ENCODE measurements at places on chromosomes 4 and X.

- no peak overlapping the region for H3K27ac ChIP-seq
- no peaks in the 10 kb centered on the region for H3K27me3 ChIP-seq
- H3K36me3 ChIP-seq: no peaks in the 10 kb centered on the region
- no peak for DNase-seq
Observed at GRCh38 chr4:142656178-142656577, 189.9 kb downstream of the INPP4B start.

DNA sequence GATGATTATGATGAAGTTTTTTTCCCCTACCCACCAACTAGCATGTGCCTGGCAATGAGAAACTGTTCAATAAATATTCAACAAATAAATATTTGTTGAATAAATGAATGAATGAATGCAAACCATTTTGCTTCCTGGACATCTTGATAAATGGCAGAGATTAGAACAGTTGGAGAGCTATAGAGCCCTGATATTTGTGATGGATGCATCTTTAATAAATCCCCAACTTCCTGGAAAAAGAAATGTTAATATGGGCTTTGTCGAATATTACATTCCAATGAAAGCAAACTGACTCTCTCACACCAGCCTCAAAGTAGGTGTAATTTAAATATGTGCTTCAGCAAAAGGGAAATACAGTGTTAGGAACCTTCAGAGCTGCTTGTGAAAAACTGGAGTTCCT is 419.7 kb downstream of the MID1IP1 start:
- no peak overlapping the region for H3K4me3 ChIP-seq
- no peak overlapping the region for H3K27ac ChIP-seq
- no peaks in the 10 kb centered on the region for H3K36me3 ChIP-seq

- H3K27me3 ChIP-seq: no peaks in the 10 kb centered on the region
- no peaks in the 10 kb centered on the region for H3K4me1 ChIP-seq
- DNase-seq: no peak
- no peak overlapping the region for H3K27ac ChIP-seq
- H3K36me3 ChIP-seq: no peaks in the 10 kb centered on the region
Observed at GRCh38 chr4:20487852-20488251, 212.4 kb upstream of the PACRGL start.

- no peak overlapping the region for H3K4me3 ChIP-seq
- H3K27me3 ChIP-seq: no peaks in the 10 kb centered on the region
- no peak for DNase-seq
- no peaks in the 10 kb centered on the region for H3K36me3 ChIP-seq
Observed at GRCh38 chr4:23906839-23907238, 17.0 kb upstream of the PPARGC1A start.

GRCh38 chr4:163109967-163110366 is 56.7 kb downstream of the NAF1 start:
- H3K4me1 ChIP-seq: peaks cover 16% of the 10 kb centered on the region
- no peak overlapping the region for H3K4me3 ChIP-seq
- no peak for DNase-seq
- H3K27me3 ChIP-seq: no peaks in the 10 kb centered on the region
- H3K27ac ChIP-seq: peak overlapping the region; percentile 43
- H3K36me3 ChIP-seq: no peaks in the 10 kb centered on the region

DNA sequence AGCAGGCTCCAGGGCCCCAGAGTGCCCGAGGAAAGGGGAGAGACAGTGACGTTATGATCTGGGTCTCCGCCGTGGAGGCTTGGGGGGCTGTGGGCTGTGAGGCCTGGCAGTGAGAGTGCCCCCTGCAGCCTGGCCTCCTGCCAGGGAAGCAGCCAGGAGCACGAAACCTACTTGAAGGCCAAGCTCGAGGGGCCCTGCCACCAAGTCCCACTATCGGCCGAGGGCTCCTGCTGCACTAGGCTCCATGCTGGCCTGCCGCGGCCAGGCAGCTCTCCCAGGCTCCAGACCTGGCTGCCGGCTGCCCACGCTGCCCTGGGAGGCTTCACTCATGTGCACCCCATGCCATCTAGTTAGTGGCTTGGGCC is 18.7 kb downstream of the FLNA start:
- H3K27me3 ChIP-seq: no peaks in the 10 kb centered on the region
- H3K4me3 ChIP-seq: no peak overlapping the region
- H3K4me1 ChIP-seq: peaks cover 4% of the 10 kb centered on the region
- H3K36me3 ChIP-seq: peaks cover 10% of the 10 kb centered on the region
- DNase-seq: no peak

- peaks cover 19% of the 10 kb centered on the region for H3K4me1 ChIP-seq
- H3K4me3 ChIP-seq: peak overlapping the region; percentile 78
- H3K27me3 ChIP-seq: no peaks in the 10 kb centered on the region
- H3K27ac ChIP-seq: peak overlapping the region; percentile 55
Observed at GRCh38 chr4:37976507-37976906, 16.3 kb downstream of the PTTG2 start.

DNA sequence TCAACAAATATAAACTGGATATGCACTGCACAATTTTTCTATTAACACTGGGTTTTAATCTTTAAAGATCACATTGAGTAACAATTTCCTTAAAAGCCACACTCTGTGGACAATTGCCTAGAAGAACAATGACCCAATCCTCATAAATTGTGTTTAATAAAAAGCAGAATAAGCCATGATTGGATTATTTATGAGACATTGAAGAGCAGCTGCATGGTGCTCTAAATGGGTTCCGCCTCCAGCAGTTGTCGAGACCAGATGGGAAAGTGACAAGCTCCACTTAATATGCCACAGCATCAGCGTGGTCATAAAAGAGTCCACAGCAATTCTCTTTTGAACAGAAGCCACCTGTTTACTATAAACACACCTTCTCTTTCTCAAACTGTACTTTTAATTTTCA is 635.2 kb upstream of the FRG1 start:
- H3K36me3 ChIP-seq: no peaks in the 10 kb centered on the region
- H3K4me1 ChIP-seq: no peaks in the 10 kb centered on the region
- no peak overlapping the region for H3K27ac ChIP-seq

GRCh38 chr4:188270273-188271069 is 131.2 kb downstream of the TRIML1 start:
- H3K27ac ChIP-seq: no peak overlapping the region
- H3K4me3 ChIP-seq: no peak overlapping the region
- no peaks in the 10 kb centered on the region for H3K27me3 ChIP-seq
- H3K4me1 ChIP-seq: no peaks in the 10 kb centered on the region
- H3K36me3 ChIP-seq: no peaks in the 10 kb centered on the region

DNA sequence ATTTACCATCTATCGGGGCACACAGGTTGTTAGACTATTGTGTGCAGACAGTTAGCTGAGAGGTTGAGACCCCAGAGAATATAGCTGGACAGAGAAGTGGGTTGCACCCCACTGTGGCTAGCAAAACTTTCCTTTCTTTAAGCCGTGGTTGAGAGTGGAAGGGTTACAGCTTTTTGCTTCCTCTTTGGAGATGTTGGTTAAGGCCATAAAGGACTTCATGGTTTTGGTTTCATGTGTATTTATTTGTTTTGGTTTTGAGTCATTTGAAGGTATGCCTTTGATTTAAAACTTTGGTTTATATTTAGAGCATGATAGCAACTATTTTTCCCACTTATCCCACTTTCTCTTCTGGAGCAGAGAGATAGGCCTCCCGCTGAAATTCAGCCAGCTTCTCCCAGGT is 274.3 kb upstream of the IL1RAPL1 start:
- no peak overlapping the region for H3K4me3 ChIP-seq
- no peaks in the 10 kb centered on the region for H3K36me3 ChIP-seq
- H3K4me1 ChIP-seq: no peaks in the 10 kb centered on the region
- no peaks in the 10 kb centered on the region for H3K27me3 ChIP-seq
- DNase-seq: no peak

- H3K4me1 ChIP-seq: peaks cover 6% of the 10 kb centered on the region
- H3K36me3 ChIP-seq: peaks cover 15% of the 10 kb centered on the region
- DNase-seq: no peak
- H3K4me3 ChIP-seq: no peak overlapping the region
- no peaks in the 10 kb centered on the region for H3K27me3 ChIP-seq
Observed at GRCh38 chr4:6859543-6859942, 50.1 kb upstream of the TBC1D14 start.

DNA sequence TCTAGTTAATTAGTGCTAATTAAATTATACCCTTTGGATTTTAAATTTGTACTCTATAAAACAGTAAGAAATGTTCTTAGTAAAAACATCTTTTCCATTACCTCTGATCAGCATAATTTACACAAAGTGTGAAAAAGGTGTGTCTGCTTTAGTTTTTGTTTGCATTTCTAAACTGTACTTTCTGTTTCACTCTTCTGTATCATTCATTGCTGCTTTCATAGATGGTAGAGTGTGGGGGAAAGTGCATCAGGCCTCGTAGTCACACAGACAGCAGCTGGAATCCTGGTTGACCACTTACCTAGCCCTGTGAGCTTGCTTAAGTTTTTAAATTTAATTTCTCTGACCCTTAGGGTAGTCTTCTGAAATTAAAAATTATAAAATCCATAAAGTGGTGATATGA is 275.4 kb upstream of the PITX2 start:
- no peaks in the 10 kb centered on the region for H3K4me1 ChIP-seq
- peaks cover 6% of the 10 kb centered on the region for H3K27me3 ChIP-seq
- no peaks in the 10 kb centered on the region for H3K36me3 ChIP-seq

- no peaks in the 10 kb centered on the region for H3K4me1 ChIP-seq
- no peak for DNase-seq
- H3K36me3 ChIP-seq: no peaks in the 10 kb centered on the region
- no peak overlapping the region for H3K27ac ChIP-seq
Observed at GRCh38 chr4:171117457-171117856, 695.7 kb upstream of the GALNTL6 start.

- peaks cover 24% of the 10 kb centered on the region for H3K27me3 ChIP-seq
- H3K4me3 ChIP-seq: peak overlapping the region; percentile 83
- no peak overlapping the region for H3K27ac ChIP-seq
- H3K36me3 ChIP-seq: no peaks in the 10 kb centered on the region
- H3K4me1 ChIP-seq: peaks cover 13% of the 10 kb centered on the region
- peak; percentile 2 for DNase-seq
Observed at GRCh38 chr4:112704991-112705845, 68.3 kb downstream of the LARP7 start.

- H3K4me1 ChIP-seq: peaks cover 2% of the 10 kb centered on the region
- H3K27me3 ChIP-seq: peaks cover 14% of the 10 kb centered on the region
- no peak overlapping the region for H3K27ac ChIP-seq
- H3K36me3 ChIP-seq: no peaks in the 10 kb centered on the region
- no peak overlapping the region for H3K4me3 ChIP-seq
Observed at GRCh38 chrX:39670281-39670680, 427.5 kb downstream of the BCOR start.

DNA sequence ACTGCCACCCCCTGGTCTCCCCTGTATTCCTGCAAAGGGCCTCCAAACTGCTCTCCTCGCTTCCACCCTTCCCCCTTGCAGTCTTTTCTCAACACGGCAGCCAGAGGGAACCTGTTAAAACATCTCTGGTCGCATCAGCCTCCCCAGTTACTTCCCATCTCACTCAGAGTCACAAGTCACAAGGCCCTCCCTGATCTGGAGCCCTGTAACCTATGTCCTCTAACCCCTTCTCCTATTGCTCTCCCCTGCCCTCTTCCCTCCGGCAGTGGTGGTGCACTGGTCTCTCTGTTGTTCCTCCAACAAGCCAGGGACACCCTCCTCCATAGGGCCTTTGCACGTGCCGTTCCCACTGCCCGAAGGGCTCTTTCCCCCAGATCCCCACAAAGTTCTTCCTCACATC is 73.2 kb downstream of the SH3KBP1 start:
- no peak for DNase-seq
- H3K27ac ChIP-seq: peak overlapping the region; percentile 90
- peaks cover 35% of the 10 kb centered on the region for H3K4me1 ChIP-seq
- H3K36me3 ChIP-seq: peaks cover 8% of the 10 kb centered on the region

GRCh38 chr4:151197247-151197646 is 79.7 kb upstream of the PRSS48 start:
- peaks cover 2% of the 10 kb centered on the region for H3K27me3 ChIP-seq
- no peaks in the 10 kb centered on the region for H3K4me1 ChIP-seq
- H3K27ac ChIP-seq: no peak overlapping the region

DNA sequence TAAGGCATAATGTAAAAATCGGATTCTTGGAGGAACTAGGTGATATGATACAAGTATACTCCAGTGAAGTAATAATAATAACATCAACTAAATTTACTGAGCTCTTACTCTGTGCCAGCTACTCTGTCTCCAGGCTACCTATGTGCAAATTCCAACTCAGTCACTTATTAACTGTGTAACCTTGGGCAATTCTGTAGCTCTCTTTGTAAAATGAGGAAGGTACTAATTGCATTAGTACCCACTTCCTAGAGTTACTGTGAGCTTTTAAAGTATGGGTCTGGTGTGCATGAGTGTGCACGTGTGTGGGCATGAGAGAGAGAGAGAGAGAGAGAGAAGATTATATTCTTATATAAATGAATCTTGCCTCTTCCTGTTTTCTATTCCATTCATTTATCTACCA is 169.9 kb downstream of the KCNIP4 start:
- no peaks in the 10 kb centered on the region for H3K4me1 ChIP-seq
- no peak overlapping the region for H3K27ac ChIP-seq
- no peak overlapping the region for H3K4me3 ChIP-seq
- no peaks in the 10 kb centered on the region for H3K36me3 ChIP-seq

GRCh38 chr4:31715302-31715701 is 995.1 kb downstream of the PCDH7 start:
- no peak overlapping the region for H3K27ac ChIP-seq
- H3K36me3 ChIP-seq: no peaks in the 10 kb centered on the region
- H3K27me3 ChIP-seq: no peaks in the 10 kb centered on the region
- H3K4me3 ChIP-seq: no peak overlapping the region
- no peaks in the 10 kb centered on the region for H3K4me1 ChIP-seq
- no peak for DNase-seq

DNA sequence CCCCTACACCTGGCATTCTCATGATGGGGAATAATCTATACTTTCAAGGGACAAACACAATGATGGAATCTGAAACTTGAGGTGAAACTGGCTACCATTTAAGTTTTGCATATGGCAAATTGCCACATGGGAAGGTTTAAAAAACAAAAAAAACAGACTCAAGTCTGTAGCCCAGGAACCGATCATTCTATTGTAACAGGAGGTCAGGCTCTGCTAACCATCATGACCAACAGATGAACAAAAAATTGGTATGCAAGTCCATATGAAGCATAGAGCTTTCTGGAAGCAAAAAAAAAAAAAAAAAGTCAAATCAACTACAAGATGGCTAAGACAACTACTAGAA is 594.3 kb upstream of the DIPK2B start:
- no peaks in the 10 kb centered on the region for H3K36me3 ChIP-seq
- peaks cover 7% of the 10 kb centered on the region for H3K4me1 ChIP-seq
- peak overlapping the region; percentile 14 for H3K27ac ChIP-seq
- H3K27me3 ChIP-seq: no peaks in the 10 kb centered on the region
- H3K4me3 ChIP-seq: no peak overlapping the region
- DNase-seq: no peak

GRCh38 chrX:85223359-85223758 is 20.2 kb downstream of the SATL1 start:
- H3K27ac ChIP-seq: no peak overlapping the region
- H3K4me1 ChIP-seq: peaks cover 2% of the 10 kb centered on the region
- H3K27me3 ChIP-seq: no peaks in the 10 kb centered on the region
- DNase-seq: no peak

DNA sequence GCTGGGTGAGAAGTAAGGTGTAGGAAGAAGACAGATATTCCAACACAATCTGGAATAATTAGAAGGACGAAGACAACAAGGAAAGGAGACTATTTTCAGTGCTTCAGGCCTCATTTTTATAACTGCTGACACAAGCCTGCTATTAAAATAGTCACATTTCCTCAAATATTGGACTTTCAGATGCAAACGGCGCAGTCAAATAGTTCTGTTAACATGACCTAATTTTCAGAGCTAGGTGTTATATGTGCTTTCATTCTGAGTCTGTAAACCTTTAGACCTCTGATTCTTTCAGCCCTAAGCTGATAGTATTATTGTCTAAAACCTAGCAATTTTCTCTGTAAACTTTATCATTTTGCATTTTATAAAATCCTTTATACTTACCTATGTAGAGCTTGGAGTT is 261.5 kb downstream of the IL1RAPL1 start:
- H3K4me1 ChIP-seq: no peaks in the 10 kb centered on the region
- no peak for DNase-seq
- no peak overlapping the region for H3K27ac ChIP-seq

GRCh38 chr4:12207396-12207795 is 778.7 kb upstream of the HS3ST1 start:
- no peak overlapping the region for H3K4me3 ChIP-seq
- no peaks in the 10 kb centered on the region for H3K36me3 ChIP-seq
- H3K27ac ChIP-seq: no peak overlapping the region
